HepG2 (cell line): ENCODE measurements at places on chromosomes 4 and X. TPM values are rescaled to one million over a fixed set of nuclear protein-coding genes. Genes with fewer than 3 reads are reported as not detected.

FGD1 gene
- total RNA-seq: 0.59 and 0.62 TPM in 2 replicates

- no peaks in the 10 kb centered on the region for H3K36me3 ChIP-seq
- no peak for DNase-seq
- no peaks in the 10 kb centered on the region for H3K4me1 ChIP-seq
- H3K4me3 ChIP-seq: no peak overlapping the region
- H3K27ac ChIP-seq: no peak overlapping the region
Observed at GRCh38 chrX:94524867-94525266, 850.9 kb downstream of the FAM133A start.

DNA sequence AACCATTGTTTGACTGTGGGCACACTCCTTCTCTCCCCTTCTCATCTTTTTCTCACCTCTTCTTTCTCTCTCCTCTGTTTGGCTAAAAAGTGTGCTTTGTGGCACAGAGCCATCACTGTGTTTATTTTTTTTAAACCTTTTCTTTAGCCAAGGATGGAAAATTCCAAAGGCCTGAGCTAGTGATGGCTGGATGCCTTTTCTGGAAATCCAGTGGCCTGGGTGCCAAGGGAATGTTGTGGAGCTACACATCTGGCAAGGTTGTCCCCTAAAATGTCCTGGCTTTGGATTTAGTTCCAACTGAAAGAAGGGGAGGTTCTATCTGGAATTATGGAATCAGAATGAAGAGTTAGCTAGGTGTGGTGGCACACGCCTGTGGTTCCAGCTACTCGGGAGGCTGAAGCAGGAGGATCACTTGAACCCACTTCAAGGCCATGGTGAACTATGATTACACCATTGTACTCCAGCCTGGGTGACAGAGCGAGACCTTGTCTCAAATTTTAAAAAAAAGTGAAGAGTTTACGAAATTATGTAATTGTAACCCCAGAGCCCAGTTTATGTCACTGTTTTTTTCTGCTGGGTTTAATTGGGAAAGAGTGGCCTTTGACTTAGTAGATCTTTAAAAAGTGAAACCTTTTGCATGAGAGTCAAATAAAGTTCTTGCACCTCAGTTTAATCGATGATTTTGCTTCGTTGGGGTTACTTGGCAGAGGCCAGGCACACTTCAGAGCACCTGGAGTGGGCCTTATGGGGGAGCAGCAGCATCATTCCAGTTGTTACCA is 17.7 kb downstream of the DOCK11 start:
- no peak overlapping the region for H3K27ac ChIP-seq
- no peaks in the 10 kb centered on the region for H3K36me3 ChIP-seq
- no peaks in the 10 kb centered on the region for H3K27me3 ChIP-seq

- H3K36me3 ChIP-seq: no peaks in the 10 kb centered on the region
- no peak overlapping the region for H3K27ac ChIP-seq
- no peak for DNase-seq
- no peaks in the 10 kb centered on the region for H3K27me3 ChIP-seq
Observed at GRCh38 chr4:181264893-181265292, 978.3 kb upstream of the TENM3 start.

- no peaks in the 10 kb centered on the region for H3K36me3 ChIP-seq
- no peak overlapping the region for H3K27ac ChIP-seq
- H3K27me3 ChIP-seq: no peaks in the 10 kb centered on the region
- H3K4me1 ChIP-seq: no peaks in the 10 kb centered on the region
Observed at GRCh38 chr4:127335073-127335620, 297.6 kb upstream of the INTU start.
